ENCODE measurements at places on chromosomes 11 and 22.

GRCh38 chr11:124329787-124330478, 9.9 kb upstream of the OR8D2 start:
- DNase-seq = no peak

GRCh38 chr11:35180317-35181233, 41.6 kb downstream of the CD44 start:
- DNase-seq = no peak

DNA sequence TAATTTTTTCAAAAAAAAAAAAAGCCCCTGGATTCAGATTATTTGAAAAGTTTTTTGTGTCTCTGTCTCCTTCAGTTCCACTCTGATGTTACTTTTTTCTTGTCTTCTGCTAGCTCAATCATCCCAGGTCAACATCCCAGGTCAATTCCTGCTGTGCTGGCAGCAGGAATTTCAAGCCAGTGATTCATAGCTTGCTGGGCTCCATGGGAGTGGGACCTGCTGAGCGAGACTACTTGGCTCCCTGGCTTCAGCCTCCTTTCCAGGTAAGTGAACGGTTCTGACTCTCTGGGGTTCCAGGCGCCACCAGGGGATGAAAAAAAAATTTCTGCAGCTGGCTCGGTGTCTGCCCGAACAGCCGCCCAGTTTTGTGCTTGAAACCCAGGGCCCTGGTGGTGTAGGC, 31.4 kb downstream of the PLAAT5 start:
- peak; percentile 44 for DNase-seq

- DNase-seq = no peak
Measured at GRCh38 chr11:57239348-57239747, 2.3 kb upstream of the APLNR start.

- no peak for DNase-seq
Measured at GRCh38 chr11:36241497-36241896, 47.7 kb downstream of the COMMD9 start.

GRCh38 chr11:79078456-79078855, 362.4 kb downstream of the TENM4 start:
- DNase-seq = no peak

DNA sequence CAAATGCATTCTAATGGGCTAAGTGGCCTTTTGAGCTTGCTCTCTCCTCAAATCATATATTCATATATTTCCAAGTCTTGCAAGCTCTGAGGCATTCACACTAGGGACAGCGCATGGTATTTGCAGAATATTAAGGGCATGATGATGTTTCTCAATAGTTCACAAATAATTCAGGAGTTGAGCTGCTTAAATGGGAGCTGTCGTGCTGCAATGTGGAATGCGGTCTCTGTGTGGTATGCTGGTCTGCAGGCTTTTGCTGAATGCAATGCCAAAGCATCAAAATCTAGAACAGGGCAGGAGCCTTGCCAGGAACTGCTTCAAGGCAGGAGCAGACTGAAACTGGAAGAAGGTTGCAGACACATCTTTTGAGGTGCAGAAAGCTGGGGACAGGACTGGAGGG, 1060.0 kb downstream of the TBC1D22A start:
- DNase-seq = no peak

- no peak for DNase-seq
Measured at GRCh38 chr11:44755556-44756523, 29.1 kb downstream of the TSPAN18 start.

GRCh38 chr11:122874991-122875390, 7.6 kb upstream of the JHY start:
- DNase-seq = no peak

DNA sequence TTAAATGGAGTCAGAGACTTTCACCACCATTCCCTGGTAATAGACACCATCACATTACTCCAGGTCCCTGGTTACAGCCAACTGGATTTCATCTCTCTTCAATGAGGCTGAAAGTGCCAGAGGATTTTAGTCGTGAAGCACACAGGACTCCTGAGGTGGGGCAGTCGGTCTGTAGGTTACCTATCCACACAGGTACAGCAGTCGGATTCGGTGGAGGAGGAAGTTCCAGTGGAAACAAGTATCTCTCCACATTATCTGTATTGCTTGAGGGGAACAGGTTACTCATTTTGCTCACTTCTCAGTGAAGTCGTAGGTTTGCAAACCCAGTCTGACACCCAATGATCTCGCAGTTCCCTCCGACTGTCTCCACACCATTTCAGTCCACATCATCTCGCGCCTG, 82.3 kb upstream of the TMEM45B start:
- DNase-seq = no peak

DNA sequence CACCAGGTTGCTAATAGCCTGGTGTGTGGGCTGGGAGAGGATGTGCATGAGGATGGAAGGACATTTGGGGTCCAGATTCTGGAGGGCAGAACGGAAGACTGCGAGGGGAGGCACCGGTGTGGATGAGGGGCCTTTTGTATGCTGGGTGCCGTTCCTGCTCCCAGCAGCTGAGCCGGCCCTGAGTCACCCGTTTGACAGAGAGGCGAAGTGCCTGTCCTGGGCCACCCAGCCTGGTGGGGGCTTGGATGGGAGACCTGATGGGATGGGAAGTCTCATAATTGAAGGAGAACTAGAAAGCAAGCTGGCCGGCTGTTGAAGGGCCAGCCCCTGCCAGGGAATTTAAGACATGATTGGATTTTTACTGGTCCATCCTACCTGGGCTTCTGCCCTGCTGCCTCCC, 10.8 kb downstream of the CACNA1I start:
- DNase-seq = no peak

GRCh38 chr11:16856022-16856471, 117.6 kb downstream of the C11orf58 start:
- DNase-seq = no peak

- DNase-seq = no peak
Measured at GRCh38 chr11:77200351-77201268, 72.6 kb downstream of the MYO7A start.

- DNase-seq = peak; percentile 84
Measured at GRCh38 chr11:74634537-74634936, 42.2 kb downstream of the POLD3 start.

All from kidney tubule cell (primary cell).